ENCODE measurements at places on chromosomes 5 and 9.

GRCh38 chr5:169445191-169445590 lies 138.4 kb upstream of the SPDL1 start:
- DNase-seq, result no peak

DNA sequence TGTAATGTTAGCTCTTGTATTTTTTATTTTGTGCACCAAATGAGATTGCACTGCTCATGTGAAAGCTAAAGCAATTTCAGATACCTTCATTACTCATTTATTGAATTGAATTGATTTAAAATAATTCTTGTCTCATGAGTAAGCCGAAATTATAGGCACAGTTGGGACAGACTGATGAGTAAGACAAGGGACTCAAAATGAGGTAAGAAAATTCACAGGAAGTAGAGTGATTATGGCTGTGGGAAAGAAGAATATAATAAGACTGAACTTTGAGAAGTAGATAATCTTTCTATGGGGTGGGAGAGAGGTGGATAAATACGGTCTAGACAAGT lies 51.1 kb downstream of the NUDT12 start:
- DNase-seq, result peak; percentile 31

DNA sequence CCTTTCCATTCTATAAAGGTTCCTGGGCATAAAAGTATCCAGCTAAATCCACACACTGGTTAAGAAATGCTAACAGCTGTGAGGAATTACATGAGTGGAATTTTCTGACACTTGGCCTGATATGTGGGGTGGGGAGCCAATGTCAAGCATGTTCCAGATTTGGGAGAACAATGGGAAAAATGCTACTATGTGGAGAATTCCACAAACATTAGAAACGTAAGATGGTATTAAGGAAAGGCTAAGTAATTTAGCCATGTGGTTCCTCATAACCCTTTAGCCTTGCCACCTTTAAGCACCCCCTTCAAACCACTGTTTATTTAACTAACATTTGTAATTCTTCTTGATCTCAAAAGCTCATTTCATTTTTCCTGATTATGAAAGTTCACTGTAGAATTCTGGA lies 149.2 kb downstream of the GNA14 start:
- no peak for DNase-seq

- peak; percentile 27 for DNase-seq
These were observed 171.2 kb downstream of the CWC27 start for GRCh38 chr5:64939772-64940510.

DNA sequence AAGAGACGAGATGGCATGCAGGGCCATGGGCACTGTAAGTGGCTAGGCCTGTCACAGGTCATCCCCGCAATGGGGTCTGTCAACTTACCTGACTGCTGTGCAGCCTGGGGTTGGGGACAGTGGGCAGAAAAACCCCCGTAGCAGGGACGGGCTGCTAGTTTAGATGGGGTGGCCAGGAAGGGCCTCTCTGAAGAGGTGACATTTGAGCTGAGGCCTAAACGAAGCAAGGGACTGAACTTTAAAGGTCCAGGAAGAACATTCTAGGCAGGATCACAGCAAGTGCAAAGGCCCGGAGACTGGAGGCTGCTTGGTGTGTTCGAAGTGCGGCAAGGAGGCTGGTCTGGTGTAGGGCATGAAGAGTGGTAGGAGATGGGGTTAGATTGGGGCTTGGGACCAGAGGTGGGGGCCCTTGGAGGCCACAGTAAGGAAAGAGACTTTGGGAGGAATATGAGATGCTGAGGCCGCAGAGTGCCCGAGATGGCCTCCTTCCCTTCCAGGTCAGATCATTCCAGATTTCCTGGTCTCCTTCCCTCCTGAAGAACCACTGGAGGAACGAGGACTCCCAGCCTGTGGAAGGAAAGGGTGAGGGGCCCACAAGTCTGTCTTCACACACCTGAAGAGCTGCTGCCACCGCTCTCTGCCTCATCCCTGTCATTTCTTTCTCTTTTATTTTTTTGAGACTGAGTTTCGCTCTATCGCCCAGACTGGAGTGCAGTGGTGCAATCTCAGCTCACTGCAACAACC lies 37.9 kb upstream of the SH3PXD2B start:
- no peak for DNase-seq

All from astrocyte of the spinal cord (primary cell).